SJSA1 (cell line): ENCODE measurements at places on chromosomes 5 and 9. TPM values are rescaled to one million over a fixed set of nuclear protein-coding genes. Genes with fewer than 3 reads are reported as not detected.
A peak's percentile ranks its signal among the peaks of the same experiment; 100 is the strongest.

- H3K27me3 ChIP-seq = no peaks in the 10 kb centered on the region
- H3K4me1 ChIP-seq = no peaks in the 10 kb centered on the region
- H3K27ac ChIP-seq = no peak overlapping the region
- H3K36me3 ChIP-seq = no peaks in the 10 kb centered on the region
These were observed 1865.4 kb downstream of the MAT2B start for GRCh38 chr5:165370794-165371193.

DNA sequence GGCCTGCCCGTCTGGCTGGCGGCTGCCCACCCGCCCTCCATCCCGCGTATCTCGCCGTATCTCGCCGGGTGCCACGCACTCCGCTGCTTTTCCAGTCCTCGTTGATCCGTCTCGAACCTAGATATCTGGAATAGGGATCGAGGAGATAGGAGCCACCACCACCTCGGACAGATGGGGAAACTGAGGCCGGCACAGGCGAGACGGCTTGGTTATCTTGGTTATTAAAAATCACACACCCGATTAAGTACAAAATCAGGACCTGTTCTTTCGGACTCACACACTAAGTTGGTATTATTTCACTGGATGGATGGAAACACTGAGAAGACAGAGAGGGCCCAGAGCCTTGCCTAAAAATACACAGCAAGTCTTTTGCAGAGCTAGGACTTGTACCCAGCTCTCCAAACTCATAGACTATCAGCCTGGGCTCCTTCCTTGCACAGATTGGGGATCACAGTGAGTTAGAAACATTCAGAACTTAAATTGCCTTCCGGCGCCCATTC, 678 bp downstream of the SLC26A2 start:
- H3K27ac ChIP-seq = peak overlapping the region; percentile 1; the same call in 1 of the 2 replicates
- H3K4me3 ChIP-seq = peak overlapping the region; percentile 66
- H3K4me1 ChIP-seq = peaks cover 26% of the 10 kb centered on the region
- H3K27me3 ChIP-seq = no peaks in the 10 kb centered on the region

- H3K4me1 ChIP-seq = peaks cover 14% of the 10 kb centered on the region
- no peaks in the 10 kb centered on the region for H3K27me3 ChIP-seq
- DNase-seq = no peak
These were observed 91.6 kb upstream of the TAF11L2 start for GRCh38 chr5:17406423-17406838.

GRCh38 chr5:31860726-31861433, 221.9 kb downstream of the PDZD2 start:
- H3K27me3 ChIP-seq = no peaks in the 10 kb centered on the region
- no peak overlapping the region for H3K27ac ChIP-seq
- no peaks in the 10 kb centered on the region for H3K4me1 ChIP-seq
- no peak for DNase-seq
- H3K4me3 ChIP-seq = no peak overlapping the region

GRCh38 chr9:104795857-104796256, 31.9 kb downstream of the NIPSNAP3B start:
- no peak overlapping the region for H3K4me3 ChIP-seq
- H3K27me3 ChIP-seq = no peaks in the 10 kb centered on the region
- DNase-seq = no peak
- H3K36me3 ChIP-seq = peaks cover 39% of the 10 kb centered on the region
- H3K27ac ChIP-seq = no peak overlapping the region

DNA sequence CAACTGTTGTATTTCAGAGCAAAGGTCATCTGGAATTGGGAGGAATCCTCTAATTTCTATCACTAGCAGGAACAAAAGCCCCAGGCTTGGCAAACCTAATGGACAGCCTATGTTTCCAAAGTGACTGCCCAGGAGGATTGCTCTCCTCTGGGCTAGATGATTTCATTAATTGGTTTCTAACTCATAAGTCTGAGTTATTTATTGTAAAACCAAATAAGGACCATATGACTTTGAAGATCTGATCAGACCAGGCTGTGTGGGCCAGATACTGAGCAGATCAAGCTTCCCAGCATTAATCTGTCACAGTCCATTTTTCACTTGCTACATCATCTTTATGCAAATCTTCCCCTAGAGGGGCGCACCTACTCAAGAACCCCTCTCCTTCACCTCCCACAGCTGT, 125.2 kb downstream of the PRDM6 start:
- DNase-seq = no peak
- H3K36me3 ChIP-seq = no peaks in the 10 kb centered on the region
- no peak overlapping the region for H3K4me3 ChIP-seq
- no peak overlapping the region for H3K27ac ChIP-seq
- H3K27me3 ChIP-seq = no peaks in the 10 kb centered on the region
- H3K4me1 ChIP-seq = peaks cover 37% of the 10 kb centered on the region

DNA sequence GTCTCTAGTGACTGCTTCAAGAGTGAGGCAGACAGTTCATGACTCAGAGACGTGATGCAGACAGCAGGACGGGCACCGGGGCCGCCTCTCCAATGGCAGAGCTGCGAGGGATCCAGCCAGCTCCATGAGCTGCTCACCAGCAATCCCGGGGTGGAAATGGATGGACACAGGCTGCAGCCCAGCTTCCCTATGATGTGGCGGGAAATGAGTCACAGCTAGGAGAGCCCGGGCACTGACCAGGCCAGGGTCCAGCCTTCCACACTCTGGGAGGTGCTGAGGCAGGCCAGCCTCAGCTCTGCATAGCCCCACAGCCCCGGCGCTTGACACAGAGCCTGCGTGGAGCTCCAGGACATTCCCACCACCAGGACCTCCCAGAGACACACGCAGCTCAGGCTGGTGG, 244.8 kb upstream of the IRX2 start:
- H3K27ac ChIP-seq = no peak overlapping the region
- no peak for DNase-seq
- H3K4me3 ChIP-seq = no peak overlapping the region
- H3K4me1 ChIP-seq = no peaks in the 10 kb centered on the region

DNA sequence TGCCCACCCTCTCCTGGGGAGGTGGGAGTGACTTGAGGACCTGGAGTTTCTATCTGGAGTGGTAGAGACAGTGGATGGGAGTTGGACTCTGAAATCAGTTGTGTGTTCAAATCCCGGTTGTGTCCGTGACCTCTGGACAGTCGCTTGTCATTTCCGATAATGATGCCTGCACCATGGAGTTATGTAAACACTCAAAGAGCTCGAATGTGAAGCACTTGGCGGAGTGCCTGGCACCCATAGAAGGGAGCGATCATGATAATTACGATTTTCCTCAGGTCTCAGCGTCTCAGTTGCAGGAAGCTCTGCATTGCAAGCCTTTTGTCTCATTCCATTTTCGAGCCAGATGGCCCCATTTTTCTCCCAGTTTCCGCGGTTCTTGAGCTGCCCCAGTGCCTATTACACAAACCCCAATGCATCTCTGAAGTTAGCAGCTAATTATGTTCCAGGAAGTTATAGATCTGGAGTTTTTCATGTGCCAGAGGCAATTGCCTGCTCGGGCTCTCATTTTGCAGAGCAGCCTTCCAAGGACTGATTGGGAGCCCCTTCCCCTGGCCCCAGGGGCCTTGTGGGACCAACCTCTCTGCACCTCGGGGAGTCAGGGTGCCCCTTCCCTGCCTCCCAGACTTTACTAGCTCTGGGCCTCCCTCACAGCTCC, 175.5 kb upstream of the MVB12B start:
- H3K4me3 ChIP-seq = no peak overlapping the region
- no peaks in the 10 kb centered on the region for H3K36me3 ChIP-seq
- DNase-seq = no peak
- 0 out of 2 replicates have a peak, but pooled peaks cover 3% of the 10 kb centered on the region for H3K27me3 ChIP-seq

Gene FBLL1
- 4.6 and 4.8 TPM in 2 replicates for total RNA-seq

Gene FOXD4L4
- not detected in 2 replicates for total RNA-seq
